ENCODE measurements at places on chromosomes 5 and 9.

- DNase-seq, result no peak
Observed at GRCh38 chr5:55856516-55857246, 5.5 kb downstream of the IL31RA start.

DNA sequence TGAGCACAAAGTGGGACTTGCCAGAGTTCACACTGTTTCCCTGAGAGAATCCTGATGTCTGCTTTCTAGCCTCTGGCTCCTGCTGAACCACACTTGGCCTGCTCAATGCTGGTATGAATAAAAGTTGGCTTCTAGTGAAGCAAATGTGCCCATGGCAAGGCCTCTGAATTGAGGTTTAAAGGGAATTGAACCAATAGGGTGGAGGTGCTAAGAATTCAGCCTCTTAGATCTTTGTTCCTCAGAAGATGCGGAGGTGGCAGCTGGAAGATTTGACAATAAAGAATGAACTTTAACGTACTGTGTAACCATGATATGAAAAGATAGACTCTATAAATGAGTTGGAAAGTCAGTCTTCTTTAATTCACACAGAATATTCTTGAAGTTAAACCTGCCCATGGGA, 57.2 kb downstream of the RASGRF2 start:
- no peak for DNase-seq

GRCh38 chr5:38060354-38060753, 198.0 kb upstream of the EGFLAM start:
- DNase-seq, result peak; percentile 50

DNA sequence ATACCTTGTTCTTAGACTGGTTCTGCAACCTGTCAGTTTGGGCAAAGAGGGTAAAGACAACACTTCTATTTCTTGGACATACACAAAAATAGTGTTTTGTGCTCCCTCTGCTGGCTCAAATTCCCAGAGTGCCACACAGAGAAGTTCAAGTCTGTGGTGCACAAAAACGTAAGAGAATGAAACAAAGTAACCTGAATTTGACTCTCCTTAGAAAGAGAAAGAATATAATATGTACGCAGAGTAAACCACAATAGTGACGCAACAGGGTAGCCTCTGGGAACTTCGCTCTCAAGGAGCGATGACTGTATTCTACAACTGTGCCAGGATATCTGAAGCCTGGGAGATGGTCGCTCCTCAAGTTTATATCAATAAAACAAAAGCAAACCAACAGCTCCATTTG, 18.5 kb downstream of the DDX31 start:
- DNase-seq, result peak; percentile 64

DNA sequence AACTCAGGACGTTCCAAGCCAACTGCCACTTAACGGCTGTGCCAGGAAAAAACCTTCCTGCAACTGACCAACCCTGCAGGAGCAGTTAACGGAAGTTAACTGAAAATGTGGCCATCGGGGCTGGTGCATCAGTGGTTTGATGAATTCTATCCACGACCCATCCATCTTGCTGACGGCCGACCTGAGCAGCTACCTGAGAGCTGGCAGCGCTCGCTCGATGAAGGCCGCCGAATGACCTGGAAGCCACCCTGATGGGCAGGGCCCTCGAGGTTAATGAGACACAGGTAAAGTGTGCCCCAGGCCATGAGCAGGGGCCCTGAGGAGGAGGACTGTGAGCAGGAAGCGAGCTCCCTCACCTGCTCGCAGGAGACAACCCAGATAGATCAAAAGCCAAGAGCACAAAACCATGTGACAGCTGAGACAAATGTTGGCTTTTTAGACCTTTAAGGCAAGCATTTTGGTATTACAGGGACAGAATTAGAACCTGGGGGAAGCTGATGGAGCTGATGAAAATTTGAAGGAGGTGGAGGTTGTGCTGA, 35.3 kb upstream of the FLT4 start:
- no peak for DNase-seq

GRCh38 chr5:77683171-77683732, 44.7 kb upstream of the OTP start:
- DNase-seq, result peak; percentile 13

- DNase-seq, result no peak
Observed at GRCh38 chr9:121266906-121267650, 884 bp upstream of the GSN start.

GRCh38 chr5:104800440-104801048, 1238.0 kb upstream of the NUDT12 start:
- DNase-seq, result peak; percentile 1

DNA sequence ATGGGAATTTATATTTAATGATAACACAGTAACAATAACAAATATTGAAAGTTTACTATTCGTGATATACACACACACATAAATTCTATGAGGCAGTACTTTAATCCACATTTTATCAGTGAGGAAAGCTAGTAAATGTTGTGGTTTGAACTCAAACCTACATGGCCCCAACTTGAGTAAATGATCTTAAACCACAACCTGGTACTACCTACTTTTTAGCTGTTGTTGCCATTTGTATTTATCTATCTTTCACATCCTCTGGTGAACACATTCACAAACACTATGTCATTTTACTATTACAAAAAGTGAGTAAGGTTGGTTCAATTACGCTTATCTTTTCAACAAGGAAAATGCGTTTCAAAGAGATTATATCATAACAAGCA, 186.1 kb downstream of the SMC2 start:
- no peak for DNase-seq

- peak; percentile 75 for DNase-seq
Observed at GRCh38 chr5:96075579-96076289, 114.1 kb upstream of the ELL2 start.

GRCh38 chr9:117916291-117916690, 212.1 kb downstream of the TLR4 start:
- no peak for DNase-seq

DNA sequence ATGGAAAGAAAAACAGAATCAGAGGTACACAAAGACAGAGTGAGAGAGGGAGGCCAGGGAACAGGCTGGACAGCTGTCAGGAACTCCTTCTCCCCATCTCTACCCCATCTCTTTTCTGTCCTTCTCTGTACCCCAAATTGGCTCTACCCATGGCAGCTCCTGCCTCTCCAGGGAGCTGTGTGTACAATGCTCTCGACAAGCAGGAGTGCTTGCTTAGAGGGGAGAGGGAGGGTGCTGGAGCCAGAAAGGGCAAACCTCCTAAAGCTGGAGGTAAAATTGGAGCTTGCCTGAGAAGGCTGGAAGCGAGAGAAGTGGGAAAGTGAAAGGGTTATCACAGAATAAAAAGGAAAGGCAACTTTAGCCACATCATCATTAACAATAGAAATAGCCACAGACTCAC, 6.4 kb downstream of the TPM2 start:
- no peak for DNase-seq

DNA sequence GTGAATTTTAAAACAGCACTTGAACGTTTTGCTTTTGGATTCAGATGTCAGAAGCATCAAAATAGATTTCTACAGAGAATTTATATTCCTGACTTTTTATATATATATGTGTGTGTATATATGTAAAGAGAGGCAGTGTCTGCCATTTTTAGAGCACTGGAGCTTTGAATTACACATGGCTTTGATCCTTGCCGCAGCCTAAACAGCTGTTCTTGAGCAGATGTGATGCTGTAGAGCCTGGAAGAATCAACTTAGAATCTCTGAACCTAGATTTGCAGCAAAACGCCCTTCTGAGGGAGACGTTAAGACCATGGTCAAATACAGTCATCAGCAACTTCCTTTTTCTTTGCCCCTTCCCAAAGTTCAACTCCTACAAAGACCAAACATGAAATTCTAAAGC, 21.7 kb upstream of the C5orf47 start:
- DNase-seq, result no peak

DNA sequence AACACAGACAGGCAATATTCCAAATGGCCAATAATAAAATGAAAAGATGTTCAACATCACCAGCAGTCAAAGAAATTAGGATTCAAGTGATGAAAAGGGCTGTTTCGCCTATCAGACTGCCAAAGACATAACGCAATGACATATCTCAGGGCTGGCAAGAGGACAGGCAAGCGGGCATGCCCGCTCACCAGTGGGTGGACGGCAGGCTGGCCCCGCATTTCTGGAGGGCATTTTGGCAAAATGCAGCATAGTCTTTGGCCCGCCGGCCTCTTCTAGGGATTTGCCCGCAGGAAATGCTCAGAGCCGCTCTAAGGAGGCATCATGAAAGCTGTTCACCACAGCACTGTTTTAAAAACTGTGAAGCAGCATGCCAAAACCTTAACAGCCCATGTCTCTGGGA, 1.4 kb upstream of the PPP1R26 start:
- DNase-seq, result no peak

DNA sequence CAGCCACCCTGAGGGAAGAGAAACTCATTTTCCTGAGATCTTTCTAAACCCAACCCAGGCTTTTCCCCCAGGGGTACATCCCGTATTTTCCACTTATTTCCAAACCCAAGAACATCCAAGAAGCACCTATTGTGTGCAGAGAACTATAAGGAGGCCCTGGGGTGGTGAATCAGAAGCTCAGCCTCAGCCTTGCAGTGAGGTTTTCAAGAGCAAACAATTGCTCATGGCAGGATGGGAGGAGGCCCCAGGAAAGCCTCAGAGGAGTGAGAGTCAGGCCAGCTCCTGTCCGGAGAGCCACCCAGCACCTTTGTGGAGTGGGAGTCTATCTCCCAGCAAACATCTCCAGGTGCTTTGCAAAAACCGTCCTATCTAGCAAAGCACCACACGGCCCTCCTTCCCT, 19.2 kb downstream of the NIPAL4 start:
- DNase-seq, result no peak

- no peak for DNase-seq
Observed at GRCh38 chr5:864492-865167, 13.8 kb upstream of the ZDHHC11 start.

- DNase-seq, result no peak
Observed at GRCh38 chr5:178637356-178638074, 10.7 kb upstream of the CLK4 start.

GRCh38 chr9:133990366-133991213, 1.5 kb downstream of the VAV2 start:
- DNase-seq, result peak; percentile 76
